ENCODE measurements at places on chromosomes 5 and 9. TPM values are rescaled to one million over a fixed set of nuclear protein-coding genes. Genes with fewer than 3 reads are reported as not detected.

The CAMK4 gene
- total RNA-seq = 2.2 TPM

The MARCOL gene
- total RNA-seq = not detected

The CDH10 gene
- total RNA-seq = 0.07 TPM

- DNase-seq = no peak
Measured at GRCh38 chr9:70887826-70888225, 233.6 kb downstream of the TRPM3 start.

DNA sequence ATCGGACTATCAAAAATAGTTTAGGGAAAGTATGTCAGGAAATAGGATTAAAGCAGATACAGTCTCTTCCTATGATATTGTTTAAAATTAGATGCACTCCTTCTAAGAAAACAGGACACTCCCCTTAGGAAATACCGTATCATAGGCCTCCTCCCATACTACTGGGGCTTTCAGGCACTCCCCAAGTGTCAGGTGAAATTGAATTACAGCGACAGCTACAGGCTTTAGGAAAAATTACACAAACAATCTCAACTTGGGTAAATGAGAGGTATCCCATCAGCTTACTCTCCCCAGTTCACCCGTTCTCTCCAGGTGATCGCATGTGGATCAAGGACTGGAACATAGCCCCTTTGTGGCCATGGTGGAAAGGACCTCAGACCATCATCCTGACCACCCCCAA lies 110.4 kb upstream of the EPB41L4A start:
- no peak for DNase-seq

DNA sequence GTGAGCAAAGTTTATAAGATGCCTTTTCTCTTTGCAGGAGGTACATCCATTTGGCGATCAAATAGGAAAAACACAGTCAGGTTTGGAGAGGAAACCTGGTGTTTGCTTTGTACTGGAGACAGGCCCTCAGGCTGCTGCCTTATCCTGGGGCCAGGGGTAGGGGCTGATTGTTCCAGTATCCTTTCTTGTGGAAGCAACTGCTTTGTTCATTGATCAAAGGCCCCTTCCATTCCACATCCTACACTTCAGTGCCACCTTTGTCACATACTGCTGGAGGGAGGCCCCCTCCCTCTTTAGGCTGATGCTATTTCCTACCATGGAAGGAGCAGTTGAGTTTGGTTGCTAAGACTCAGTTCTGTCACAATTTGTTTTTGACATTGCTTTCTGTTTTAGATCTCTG lies 778.1 kb downstream of the TLR4 start:
- no peak for DNase-seq

DNA sequence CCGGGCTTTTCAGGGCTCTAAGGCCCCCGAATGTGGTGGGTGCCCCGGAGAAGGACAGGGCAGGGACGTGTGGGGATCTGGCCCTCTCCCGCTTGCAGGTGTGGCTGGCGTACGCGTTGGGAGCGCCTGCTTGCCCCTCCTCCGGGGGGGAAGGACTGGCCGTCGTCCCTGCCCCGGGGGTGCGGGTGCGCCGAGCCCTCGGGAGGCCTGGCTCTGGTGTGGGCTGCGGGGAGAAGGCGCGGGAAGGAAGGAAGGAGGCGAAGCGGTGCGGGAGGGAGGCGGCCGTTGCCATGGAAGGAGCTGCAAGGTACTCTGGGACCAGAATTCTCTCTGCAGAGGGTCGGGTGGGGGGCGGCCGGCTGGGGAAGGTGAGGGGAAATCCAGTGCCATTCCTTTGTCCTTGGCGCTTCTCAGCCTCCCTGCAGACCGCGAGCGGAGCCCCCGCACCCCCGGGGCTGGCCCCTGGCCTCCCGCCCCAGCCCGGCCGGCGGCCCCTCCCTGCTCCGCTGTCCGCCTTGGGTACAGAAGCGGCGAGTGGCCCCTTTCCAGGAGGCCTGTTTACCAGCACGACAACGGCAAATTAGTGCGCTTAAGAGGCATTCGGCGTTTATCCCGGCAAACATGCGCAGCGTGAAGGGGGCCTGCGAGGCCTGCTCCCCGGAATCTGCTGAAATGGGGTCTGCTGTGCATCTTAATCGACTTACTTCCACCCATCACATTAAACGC lies 67.1 kb upstream of the UNC5A start:
- no peak for DNase-seq

DNA sequence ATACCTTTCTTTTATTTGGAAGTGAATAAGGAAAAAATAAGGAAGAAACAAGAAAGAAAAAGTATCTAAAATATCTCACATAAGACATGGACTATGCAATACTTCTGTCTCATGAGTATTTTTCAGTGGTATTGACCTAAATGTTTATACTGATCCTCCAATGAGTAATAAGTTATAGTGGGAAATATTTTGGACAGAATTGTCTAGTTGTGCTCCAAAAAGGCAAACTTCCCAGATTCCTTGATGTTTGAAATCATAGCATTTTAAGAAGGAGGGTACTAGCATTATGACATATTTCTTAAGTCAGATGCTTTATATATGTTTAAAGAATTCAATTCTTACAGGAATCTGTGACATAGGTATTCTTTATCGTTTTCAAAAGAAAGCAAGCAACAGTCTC lies 34.5 kb upstream of the BASP1 start:
- no peak for DNase-seq

- DNase-seq = no peak
Measured at GRCh38 chr5:157100140-157100679, 8.6 kb downstream of the HAVCR2 start.
